Spinal cord (tissue), 10 donors: ENCODE measurements at places on chromosomes 3 and 15. TPM values are rescaled to one million over a fixed set of nuclear protein-coding genes. Genes with fewer than 3 reads are reported as not detected.

GRCh38 chr3:74648107-74648506 is 33.6 kb upstream of the CNTN3 start:
- no peak for DNase-seq

Gene PCOLCE2
- 11.5 TPM for total RNA-seq

Gene FAN1
- 36.4 TPM for total RNA-seq

Gene SUCNR1
- total RNA-seq: 0.44 TPM

DNA sequence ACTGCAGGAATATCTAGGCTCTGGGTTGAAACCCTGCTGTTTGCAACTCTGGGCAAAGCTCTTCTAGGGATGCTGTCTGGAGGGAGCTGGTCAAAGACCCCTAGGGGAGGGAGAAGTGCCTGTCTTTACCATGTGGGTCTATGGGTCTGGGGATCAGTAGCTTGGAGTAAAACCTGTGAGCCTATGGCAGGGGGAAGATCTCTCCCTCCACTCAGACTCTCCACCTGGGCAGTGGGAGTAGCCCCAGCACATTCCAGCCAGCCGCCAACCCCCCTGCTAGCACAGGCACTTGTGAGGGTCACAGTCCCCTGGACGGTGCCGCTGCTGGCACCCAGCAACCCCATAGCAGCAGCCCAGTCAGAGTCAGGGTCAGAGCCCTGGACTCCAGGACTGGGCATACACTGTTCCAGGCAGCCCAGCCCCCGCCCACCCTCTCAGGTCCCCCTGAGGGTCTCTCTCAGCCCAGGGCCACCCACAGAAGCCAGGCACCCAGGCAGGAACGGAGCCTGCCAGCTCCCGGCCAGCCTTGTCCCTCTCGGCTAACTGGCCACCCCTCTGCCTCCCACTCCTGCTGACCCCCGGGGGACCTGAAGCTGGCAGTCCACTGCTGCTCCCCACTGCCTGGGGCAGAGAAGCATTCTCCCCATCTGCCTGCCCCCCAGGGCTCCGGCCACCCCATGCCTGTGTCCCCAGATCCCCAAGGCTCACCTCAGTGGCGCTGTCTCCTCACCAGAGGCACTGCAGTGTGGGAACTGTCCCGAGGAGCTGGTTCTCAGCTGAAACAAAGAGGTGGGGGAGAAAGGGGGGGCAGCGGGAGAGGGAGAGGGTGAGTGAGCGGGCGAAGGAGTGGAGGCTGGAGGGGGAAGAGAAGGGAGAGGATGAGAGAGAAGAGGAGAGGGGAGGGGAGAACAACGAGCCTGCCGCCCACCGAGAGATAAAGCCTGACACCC is 10.8 kb downstream of the GLYCTK start:
- DNase-seq: peak; percentile 68

Gene CD276
- total RNA-seq: 40.9 TPM

GRCh38 chr3:46892285-46893145 is 15.0 kb downstream of the PTH1R start:
- DNase-seq: peak; percentile 44

Gene RPL39L
- 7.2 TPM for total RNA-seq
